ENCODE measurements at places on chromosomes 16 and 17.

DNA sequence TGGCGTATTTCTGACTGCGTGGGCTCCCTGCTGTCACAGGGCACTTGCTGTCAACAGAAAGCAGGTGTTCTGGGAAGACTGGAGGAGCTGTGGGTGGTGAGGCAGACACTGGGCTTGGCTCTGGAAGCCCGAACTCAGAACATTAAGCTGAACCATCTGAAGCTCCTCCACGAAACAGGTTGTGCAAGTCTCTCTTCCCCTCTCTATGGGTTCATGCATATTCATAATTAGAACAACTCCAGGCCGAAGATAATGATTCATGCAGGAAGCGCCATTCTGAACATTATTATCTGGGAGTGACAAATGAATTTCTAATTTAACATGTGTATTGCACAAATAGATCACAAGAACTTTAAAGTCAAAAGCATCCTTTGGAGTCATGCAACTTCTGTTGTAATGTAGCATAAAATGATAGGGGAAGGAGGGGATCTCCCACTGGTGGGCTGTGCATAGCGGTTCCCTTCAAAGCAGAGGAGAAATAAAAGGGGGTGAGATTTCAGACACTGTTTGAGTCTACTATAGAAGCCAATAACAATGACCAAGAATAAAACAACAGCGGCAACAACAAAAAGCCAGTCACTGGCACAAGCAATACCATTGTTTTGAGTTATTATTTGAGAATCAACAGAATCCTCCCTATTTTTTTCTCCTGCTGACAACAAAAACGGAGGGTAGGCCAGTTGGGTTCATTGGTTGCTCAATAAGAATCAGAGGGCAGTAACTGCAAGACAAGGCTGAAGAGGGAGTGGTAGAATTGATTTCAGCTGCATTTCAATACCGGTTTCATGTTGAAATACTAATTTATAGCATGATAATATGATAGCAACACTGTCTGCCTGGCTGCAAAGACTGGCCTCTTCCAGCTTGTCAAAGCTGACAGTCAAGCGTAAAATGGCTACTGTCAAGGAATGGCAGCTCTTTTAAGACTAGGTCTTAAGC is 407.3 kb downstream of the XYLT1 start:
- DNase-seq: no peak

DNA sequence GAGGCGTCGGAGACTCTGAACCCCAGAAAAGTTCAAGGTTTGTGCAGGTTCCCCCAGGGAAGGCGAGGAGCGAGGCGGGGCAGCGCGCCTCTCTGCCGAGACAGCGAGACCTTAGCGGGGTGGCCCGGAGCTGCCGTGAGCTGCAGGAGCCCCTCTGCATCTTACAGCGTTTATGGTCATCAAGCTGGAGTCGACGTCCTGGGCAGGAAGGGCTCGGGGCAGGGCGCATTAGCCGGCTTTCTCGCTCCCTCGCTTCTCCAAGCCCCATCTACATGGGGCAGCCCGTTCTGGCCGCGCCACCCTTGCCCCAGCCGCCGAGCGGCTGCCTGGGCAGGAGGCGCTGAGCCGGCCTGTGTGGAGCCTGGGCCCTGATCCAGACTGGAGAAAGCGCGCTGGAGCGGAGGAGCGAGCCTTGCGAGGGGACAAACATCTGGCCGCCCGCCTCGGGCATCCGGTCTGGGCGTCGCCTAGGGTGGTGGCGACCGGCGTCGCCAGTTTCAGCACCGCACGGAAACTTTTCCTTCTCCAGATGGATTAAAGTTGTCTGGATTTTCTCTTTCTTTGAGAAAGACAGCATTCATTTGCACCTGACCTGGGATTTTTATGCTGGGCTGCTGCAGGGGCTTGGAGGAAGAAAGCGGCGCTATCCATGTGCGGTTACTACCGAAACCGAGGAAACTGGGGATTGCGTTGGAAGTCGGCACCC is 750 bp downstream of the TMEM132E start:
- DNase-seq: peak; percentile 81

DNA sequence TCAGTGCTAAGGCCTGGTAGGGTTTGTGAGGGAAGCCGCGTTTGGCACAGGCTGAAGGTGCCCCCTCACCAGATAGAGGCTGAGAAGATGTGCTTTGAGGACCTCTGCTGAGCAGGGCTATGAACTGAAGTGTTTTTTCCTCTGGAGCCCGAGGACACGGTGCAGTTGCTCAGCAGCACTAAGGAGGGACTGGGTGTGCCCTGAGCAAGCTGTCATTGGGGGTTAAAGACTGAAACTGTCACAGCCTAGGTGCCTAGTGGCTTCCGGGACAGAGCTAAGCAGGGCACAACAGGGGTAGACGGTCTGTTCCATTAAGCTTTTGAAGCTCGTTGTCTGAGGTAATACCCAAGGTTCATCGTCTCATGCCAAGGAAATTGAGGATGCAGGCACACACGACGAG is 24.8 kb upstream of the ASGR2 start:
- no peak for DNase-seq

GRCh38 chr16:31473264-31473984 is 1.5 kb downstream of the TGFB1I1 start:
- DNase-seq: no peak

- no peak for DNase-seq
Observed at GRCh38 chr16:12119562-12119961, 143.0 kb downstream of the SNX29 start.

DNA sequence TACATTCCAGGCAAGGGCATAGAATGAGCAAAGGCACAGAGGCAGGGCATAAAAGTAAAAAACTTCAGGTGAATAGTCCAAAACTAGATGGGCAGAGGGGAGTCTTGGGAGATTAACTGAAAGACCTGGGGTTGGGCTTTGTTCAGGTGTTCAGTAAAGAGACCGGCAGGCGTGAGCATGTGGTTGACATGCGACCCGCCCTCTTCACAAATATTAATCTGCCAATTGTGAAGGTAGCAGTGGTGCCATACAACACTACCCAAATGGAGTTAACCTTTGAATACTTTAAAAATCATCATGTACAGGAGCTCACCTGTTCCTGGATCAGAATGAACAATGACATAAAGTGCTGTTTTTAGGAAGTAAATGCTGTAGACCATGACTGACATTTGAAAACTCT is 225.5 kb downstream of the LGALS9B start:
- DNase-seq: no peak

GRCh38 chr17:30520436-30520835 is 43.2 kb downstream of the GOSR1 start:
- no peak for DNase-seq

DNA sequence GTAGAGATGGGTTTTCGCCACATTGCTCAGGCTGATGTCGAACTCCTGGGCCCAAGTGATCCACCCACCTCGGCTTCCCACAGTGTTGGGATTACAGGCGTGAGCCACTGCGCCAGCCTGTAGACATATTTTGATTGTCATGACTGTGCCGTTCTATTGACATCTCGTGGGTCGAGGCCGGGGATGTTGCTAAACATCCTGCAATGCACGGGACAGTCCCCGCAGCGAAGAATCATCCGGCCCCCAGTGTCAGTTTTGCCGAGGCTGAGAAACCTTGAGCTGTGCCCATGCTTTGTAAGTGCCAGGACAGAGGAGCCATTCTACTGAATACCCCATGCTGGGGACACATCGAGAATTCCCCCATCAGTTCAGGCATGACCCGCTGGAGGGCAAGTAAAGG is 69.1 kb upstream of the GSE1 start:
- DNase-seq: no peak

DNA sequence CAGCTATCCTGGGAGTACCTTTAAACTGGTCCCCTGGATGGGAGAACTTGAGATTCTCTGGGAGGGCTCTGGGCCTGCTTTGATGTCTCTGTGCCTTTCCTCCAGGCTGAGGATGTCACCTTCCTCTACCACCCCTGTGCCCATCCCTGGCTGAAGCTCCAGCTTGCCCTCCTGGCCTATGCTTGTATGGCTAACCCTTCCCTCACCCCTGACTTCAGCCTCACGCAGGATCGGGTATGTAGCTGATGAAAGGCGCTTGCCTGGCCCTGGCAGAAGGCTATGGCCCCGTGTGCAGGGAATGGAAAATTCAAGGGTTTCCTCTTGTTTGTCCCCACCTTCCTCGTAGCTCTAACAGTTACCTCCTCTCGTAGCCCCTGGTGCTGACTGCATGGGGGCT is 3.0 kb downstream of the TP53I13 start:
- no peak for DNase-seq

- DNase-seq: no peak
Observed at GRCh38 chr16:85704011-85704410, 15.3 kb upstream of the GINS2 start.

DNA sequence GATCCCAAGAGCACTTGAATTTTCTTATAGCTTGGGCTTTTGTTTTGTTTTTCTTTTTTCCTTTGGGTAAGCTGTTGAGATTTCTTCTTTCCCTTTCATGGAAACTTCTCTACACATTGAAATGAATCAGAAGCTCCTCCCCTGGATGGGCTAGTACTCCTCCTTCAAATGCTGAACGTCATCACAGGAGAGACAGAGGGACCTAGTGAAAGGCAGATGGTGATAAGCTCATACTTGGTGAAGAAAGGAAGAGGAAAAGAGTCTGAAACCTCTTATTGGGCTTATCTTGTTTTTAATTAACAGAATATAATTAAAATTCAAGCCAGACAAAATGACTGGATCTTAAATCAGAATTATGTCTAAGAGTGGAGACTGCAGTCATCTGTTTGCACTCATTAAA is 147.3 kb downstream of the SNX11 start:
- no peak for DNase-seq

DNA sequence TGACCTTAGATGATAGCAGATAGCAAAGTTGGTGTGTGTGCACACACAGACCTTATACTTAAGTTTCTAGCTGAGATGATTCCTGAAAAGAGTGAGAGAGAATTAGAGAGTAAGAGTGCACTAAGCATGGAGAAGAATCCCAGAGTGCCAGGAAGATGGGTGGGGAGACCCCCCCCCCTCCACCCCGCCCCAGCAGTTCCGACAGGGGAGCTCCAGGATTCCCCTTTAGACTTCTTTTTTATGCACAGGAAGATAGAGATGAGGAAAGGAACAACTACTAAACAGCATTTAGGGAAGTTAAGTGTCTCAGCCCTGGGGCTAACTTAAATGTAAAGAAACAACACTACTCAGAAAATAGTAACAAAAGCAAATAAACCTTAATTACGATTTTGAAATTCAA is 878.0 kb upstream of the GOT2 start:
- no peak for DNase-seq

DNA sequence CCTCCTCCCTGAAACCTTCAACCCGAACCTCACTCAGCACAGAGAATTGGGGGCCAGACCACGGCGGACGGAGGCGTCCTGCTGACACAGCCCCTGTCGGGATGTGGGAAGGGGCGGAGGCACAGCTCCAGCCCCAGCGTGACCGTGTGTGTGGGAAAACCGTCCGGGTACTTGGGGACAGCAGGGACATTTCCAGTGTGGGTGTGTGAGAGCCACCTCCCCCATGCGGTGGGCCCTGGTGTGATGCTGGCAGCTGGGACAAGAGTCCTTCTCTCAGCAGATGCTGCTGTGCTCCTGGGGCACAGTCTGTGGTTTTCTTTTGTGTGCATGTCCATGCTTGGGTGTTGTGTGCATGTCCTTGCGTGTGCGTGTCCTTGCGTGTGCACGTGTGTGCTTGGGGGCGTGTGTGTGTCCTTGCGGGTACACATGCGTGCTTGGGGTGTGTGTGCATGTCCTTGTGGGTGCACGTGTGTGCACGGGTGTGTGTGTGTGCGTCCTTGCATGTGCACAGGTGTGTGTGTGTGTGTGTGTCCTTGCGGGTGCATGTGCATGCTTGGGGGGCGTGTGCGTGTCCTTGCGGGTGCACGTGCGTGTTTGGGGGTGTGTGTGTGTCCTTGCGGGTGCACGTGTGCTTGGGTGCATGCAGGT is 16.9 kb downstream of the CENPX start:
- no peak for DNase-seq

GRCh38 chr17:46949291-46950174 is 26.6 kb downstream of the GOSR2 start:
- no peak for DNase-seq

DNA sequence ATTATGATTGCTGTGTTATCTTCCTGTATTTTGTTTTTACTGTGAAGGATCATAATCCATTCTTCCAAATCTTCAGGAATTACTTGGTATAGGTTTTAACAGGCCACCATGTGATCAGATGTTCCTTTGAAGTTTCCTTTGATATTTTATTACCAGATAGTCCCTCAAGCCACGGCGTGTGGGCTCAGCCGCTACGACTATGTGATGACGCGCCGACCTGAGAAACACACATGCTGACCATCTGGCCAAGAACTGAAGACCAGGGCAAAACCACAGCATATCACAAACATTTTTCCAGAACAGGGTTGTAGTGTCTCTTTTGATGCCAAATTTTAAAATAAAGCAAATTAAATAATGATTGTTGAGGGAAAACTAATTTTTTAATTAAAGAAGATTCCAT is 47.3 kb downstream of the ZCCHC14 start:
- no peak for DNase-seq

DNA sequence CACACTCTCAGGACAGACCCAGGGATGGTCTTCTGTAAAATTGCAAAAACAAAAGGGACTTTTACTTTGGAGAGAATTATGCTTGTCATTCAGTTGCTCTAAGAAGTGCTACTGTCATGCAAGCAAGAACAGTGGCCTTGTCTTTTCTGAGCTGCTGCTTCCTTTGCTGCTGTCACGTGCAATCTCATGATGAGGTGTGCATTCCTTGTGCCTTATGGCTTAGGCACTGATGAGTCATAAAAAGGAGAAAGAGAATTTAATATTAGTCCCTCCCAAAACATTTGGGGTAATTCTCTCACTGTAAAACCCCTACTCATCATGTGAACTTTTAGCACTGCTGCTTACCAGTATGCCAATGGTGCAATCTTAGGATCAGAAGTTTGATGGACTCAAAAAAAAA is 2051.3 kb downstream of the TP53TG3F start:
- DNase-seq: no peak

- peak; percentile 11 for DNase-seq
Observed at GRCh38 chr16:26765087-26765486, 301.6 kb upstream of the C16orf82 start.

DNA sequence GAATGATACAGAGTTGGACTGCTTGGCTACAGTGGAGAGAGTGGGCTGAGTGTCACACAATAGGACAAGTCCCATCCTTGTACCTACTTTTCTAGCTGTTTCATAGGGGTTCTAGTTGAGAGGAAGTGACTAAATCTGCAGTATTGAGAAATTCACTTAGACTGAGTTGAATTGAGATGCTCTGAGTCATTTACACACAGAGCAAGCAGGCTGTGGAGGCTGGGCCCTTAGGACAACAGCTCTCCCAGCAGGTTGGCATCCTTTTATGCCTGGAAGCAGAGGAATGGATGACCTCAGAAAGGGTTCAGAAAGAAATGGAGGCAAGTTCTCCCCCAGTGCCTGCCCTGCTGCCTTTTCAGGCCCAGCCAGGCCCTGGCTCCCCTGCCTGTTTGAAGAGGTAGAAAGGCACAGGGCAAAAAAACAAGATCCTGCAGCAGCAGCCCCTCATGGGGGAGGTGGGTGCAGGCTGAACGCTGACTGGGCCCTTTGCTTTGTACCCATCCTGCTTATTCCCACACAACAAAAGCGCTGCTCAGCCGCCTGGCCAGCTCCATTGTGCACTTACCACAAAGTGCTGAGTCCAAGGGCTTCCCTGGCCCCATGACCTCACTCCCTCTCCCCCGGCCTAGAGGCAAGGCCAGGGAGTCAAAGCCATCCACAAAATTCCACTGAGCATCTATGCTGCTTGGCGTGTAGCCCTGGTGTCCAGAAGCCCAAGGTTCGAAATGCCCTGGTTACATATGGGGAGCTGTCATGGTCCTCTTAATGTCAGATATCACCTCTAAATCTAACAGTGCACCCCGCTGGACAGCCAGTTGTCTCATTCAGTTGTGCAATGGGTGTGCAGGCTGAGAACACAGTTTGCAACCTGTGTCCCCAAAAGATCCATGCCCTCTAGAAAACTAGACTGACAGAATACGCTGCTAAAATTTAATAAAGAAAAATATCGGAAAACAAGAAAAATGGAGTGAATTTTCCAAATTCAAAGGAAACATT is 5.4 kb upstream of the CRYBA1 start:
- peak; percentile 60 for DNase-seq
